ENCODE measurements at places on chromosomes 6 and 20.

- DNase-seq, result no peak
Measured at GRCh38 chr6:135129136-135129856, 51.8 kb upstream of the MYB start.

GRCh38 chr6:72616406-72617015 lies 5.4 kb upstream of the KCNQ5 start:
- no peak for DNase-seq

GRCh38 chr6:96059586-96059985 lies 43.8 kb downstream of the FUT9 start:
- DNase-seq, result no peak

DNA sequence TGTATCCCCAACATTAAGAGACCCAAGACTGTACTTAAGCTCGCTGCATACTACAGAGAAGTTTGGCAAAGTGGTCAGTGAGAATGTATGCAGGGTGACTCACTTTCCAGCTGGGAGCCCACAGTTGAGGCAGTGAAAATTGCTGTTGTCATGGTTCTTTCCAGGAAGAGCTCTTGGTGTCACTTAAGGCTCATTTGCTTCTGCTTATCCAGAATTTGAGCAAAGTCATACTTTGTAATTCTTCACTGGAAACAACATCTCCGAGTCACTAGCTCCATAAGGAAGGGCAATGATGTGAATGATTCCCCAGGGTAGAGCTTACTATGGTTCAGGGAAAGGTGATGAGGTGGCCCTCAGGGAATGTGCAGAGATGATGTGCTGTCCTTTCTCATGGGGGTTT lies 65.4 kb upstream of the FBXL4 start:
- no peak for DNase-seq

- DNase-seq, result no peak
Measured at GRCh38 chr20:58889334-58889760, 36.8 kb downstream of the GNAS start.

DNA sequence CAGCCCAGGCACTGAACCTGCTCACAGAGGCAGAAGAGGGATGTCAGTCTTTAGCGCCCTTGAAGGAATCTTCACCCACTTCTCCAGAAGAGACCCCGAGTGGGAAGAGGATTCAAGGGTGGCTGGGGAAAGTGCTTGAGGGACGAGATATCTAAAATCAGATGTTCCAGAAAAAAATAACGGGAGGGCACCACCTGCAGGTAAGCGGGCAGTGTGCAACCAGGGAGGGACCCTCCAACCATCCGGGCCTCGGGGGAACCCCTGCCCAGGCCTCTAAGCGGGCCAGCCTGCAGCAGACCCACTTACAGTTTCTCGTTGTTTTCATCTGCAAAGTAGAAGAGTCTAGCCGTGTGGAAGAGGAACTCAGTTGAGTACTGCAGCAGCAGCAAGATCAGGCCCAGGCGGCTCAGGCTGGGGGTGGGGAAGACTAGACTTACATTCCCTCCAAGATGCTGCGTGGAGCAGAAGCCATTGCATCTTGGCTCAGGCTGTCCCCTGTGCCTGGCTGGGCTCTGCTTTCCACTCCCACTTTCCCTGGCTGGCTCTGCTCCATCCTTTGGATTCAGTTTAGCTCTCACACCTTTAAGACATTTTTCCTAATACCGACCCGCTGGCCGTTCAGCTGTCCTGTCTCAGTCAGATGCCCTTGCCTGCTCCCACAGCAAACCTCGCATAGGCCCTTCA lies 71.0 kb downstream of the TRAM2 start:
- no peak for DNase-seq

DNA sequence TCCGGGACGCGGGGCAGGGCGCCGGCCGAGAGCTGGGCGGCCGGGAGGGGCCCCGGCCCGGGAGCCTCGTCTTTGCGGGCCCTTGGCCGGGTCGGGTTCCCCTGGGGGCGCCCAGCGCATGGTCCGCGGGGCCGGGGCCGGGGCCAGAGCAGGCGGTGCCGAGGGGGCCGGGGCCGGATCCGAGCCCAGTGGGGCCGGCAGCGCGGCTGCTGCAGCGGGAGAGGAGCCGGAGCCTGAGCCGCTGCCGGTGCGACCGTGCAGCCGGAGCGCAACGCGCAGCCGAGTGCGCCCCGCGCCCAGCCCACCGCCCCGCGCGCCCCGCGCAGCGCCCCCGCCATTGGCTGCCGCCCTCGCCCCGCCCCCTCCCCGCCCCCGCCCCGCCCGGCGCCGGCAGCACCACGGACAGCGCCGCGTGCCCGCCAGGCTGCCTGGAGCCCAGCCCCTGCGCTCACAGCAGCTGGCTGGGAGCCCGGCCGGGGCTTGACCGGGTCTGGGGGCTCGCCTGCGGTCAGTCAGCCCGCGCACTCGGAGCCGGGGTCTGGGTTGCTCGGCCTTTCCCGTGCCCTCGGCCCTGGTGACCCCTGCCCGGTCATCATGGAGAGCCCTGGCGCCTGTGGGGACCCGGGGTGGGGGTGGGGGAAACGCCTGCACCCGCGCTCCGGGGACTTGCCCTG lies at the start of gene HRH3:
TSS of gene HRH3 (minus strand) at position 287 of the 674 bp plus-strand sequence. CDS start 308 bp downstream, outside the sequence.
- DNase-seq, result no peak

GRCh38 chr6:145863988-145864616 lies 49.5 kb upstream of the FBXO30 start:
- no peak for DNase-seq

- DNase-seq, result no peak
Measured at GRCh38 chr6:157893238-157893637, 70.2 kb downstream of the SNX9 start.

- no peak for DNase-seq
Measured at GRCh38 chr6:46129291-46129628, 529 bp upstream of the ENPP4 start.

GRCh38 chr20:10994991-10995700 lies 321.3 kb upstream of the JAG1 start:
- DNase-seq, result no peak

Data from mucosa of gallbladder (tissue), 1 donor.